ENCODE measurements at places on chromosomes 3 and 15.

DNA sequence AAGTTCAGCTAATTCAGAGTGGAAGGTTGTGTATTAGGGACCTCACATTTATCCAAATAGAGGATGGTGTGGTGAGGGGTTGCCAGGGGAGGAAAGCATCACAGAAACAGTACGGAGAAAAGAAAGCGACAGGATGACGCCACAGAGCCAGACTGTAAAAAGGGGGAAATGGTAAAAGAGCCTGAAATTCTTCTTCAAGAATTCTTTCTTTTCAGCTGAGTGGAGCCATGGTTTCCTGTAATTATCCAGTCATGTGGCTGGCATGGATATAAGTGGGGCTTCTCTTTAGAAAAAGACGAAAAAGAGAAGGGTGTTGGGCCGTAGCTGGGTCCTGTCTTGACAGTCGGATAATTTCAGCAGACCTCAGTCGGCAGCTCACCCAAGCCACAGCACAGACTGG, 24.5 kb upstream of the PSMD6 start:
- DNase-seq, result no peak

DNA sequence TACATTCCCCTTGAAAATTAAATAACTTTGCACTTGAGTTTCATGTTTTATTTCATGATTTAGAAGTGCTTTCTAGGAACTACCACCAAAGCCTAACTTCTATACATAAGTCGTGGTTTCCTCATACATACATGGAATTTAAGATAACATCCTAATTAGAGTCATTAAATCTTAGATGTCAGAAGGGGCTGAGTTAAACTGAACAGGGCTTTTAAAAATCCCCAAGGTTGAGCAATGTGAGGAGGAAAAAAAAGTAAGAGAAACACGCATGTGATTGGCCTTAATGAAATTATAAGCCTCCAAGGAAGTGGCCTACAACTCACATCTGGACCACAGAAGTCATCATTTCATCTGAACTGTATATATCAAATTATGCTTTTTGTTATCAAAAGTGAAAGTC, 303.1 kb upstream of the SEMA6D start:
- DNase-seq, result no peak

GRCh38 chr3:177824190-177824786, 627.0 kb upstream of the TBL1XR1 start:
- no peak for DNase-seq

GRCh38 chr3:101963902-101964362, 114.6 kb downstream of the NFKBIZ start:
- no peak for DNase-seq

DNA sequence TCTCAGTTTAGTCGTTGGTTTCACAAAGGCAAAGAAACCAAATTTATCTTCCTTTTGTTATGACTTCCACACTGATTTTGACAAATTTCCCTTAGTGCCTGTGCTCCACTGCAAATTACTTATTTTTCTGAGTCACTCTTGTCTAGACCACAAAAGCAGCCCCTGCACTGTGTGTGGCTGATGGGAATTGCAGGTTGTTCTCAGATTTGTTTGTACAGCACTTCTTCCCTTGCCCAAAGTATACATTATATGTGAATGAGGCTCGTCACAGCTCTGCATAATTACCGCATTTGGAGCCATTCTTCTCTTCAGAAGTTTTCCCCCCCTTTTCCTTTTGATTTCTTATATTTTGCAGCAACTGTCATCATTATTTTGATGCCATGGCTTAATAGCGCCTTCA, 354.2 kb upstream of the IL12A start:
- DNase-seq, result peak; percentile 68

DNA sequence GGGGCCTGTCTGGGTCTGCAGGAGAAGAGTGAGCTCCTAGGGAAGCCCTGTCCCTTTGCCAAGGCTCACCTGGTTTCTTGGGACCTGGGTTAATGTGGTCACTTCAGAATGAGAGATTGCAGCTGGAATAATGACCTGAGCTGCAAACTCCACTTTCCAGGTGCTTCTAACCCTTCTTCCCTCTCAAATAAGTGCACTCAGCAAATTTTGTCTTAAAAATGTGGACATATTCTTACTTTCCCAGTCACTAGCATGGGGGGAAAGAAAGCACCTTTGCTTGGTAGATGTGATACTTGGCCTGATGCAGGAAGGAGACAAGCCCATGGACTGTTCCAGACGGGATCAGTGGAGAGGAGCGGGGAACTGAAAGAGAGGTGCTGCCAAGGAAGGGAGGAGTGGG, 38.9 kb upstream of the CDCP1 start:
- no peak for DNase-seq

DNA sequence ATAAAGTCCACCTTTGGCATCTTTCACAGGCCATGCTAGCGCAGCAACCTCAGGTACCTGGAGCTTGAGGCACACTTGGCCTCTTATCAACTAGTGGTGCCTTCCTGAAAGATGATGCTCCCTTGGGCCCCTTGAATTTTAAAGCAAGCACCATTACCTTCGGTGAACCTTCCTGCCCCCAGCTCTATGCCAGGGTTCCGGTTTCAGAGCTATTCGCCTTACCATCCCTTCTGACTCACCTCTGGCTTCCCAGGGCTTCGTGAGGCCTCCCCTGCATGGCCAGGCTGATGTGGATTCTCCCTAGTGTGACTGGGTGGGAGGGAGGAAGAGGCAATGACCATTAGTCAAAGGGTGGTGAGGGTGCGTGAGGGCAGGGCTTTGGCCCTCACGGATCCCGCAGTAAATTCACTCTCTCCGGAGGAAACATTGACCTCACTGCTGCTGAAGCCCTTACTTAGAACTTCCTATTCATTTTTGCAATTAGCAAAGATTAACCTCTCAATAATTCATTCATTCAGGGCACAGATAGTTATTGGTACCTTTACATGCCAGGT, 16.3 kb downstream of the BHLHE40 start:
- DNase-seq, result no peak

DNA sequence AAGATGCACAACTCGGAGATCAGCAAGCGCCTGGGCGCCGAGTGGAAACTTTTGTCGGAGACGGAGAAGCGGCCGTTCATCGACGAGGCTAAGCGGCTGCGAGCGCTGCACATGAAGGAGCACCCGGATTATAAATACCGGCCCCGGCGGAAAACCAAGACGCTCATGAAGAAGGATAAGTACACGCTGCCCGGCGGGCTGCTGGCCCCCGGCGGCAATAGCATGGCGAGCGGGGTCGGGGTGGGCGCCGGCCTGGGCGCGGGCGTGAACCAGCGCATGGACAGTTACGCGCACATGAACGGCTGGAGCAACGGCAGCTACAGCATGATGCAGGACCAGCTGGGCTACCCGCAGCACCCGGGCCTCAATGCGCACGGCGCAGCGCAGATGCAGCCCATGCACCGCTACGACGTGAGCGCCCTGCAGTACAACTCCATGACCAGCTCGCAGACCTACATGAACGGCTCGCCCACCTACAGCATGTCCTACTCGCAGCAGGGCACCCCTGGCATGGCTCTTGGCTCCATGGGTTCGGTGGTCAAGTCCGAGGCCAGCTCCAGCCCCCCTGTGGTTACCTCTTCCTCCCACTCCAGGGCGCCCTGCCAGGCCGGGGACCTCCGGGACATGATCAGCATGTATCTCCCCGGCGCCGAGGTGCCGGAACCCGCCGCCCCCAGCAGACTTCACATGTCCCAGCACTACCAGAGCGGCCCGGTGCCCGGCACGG, 991 bp downstream of the SOX2 start:
- DNase-seq, result no peak

DNA sequence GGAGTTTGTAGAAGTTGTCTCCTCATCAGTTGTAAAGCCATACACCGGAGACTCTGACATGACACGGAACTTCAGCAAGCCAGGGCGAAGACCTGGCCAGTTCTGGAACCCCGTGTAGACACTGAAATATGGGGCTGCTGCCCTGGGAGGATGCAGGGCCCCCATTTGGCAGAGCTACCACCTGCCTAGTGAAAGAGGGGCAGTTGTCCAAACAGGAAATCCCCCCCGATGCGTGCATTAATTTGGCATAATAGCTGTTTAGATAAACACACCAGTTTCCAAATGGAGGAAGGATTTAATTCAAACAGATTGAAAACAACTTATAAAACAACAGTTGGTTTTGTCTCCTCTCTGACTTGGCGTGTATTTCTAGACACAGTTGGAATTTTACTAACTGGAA, 357.2 kb downstream of the GABRG3 start:
- no peak for DNase-seq

DNA sequence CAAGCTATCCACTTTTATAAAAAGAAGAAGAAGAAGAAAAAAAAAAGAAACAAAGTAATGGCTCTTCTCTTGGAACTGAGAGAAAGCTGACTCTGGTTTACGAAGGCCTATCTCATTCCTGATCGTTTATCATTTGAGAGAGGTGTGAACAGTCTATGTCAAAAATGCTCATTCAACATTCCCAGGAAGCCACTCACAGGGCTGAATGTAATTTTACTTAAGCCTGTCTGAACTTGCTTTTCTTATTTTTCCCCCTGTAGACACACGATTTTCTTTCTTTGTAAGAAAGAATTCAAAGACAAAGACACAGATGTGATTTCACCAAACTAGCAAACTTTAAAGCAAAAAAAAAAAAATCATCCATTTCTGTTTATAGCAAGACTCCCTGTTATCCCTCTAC, 805.8 kb downstream of the FHIT start:
- no peak for DNase-seq

- no peak for DNase-seq
These were observed 31.6 kb upstream of the MCTP2 start for GRCh38 chr15:94199725-94200124.

DNA sequence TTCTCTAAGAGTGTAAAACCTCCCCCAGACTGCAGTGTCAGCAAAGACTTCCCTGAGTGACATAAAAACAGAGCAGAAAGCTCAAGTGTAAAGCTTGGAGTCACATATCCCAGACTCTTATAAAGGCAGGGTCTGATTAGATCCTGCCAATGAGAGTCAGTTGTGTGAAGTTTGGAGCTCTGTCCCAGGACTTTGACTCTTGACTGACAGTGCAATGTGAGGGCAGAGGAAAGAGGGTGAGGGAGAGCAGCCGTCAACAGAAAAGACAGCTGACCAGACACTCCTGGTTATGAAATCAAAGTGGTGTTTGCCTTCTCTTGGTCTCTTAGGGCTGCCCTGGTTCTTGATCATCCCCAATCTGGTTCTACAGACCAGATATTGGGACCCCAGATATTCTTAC, 393.2 kb downstream of the ERC2 start:
- DNase-seq, result no peak

GRCh38 chr3:99878005-99878404, 60.3 kb downstream of the CMSS1 start:
- no peak for DNase-seq

GRCh38 chr15:31360843-31361763, 34.5 kb downstream of the KLF13 start:
- DNase-seq, result peak; percentile 41

GRCh38 chr3:13148561-13149329, 75.5 kb upstream of the IQSEC1 start:
- DNase-seq, result no peak

- no peak for DNase-seq
These were observed 335.3 kb upstream of the ARHGEF26 start for GRCh38 chr3:153785901-153786300.

GRCh38 chr3:44939581-44940036, 36.4 kb downstream of the ZDHHC3 start:
- DNase-seq, result no peak

DNA sequence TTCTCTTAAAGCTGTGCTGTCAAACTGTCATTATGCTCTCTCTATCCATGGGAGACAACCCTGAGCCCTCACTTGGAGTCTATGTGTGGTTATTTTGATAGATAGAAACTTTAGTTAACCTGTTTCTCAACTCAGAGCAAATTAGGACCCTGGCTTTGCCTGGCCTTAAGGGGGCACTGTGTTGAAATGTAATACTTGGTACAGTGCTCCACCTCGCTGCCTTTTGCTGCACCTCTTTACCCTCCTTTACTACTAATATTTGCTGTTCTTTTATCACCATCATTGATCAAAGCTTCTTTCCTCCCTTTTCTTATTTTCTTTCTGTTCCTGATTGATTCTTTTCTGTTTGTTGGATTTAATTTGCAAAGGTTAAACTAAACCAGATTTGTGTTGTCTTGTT, 34.3 kb downstream of the STT3B start:
- no peak for DNase-seq

DNA sequence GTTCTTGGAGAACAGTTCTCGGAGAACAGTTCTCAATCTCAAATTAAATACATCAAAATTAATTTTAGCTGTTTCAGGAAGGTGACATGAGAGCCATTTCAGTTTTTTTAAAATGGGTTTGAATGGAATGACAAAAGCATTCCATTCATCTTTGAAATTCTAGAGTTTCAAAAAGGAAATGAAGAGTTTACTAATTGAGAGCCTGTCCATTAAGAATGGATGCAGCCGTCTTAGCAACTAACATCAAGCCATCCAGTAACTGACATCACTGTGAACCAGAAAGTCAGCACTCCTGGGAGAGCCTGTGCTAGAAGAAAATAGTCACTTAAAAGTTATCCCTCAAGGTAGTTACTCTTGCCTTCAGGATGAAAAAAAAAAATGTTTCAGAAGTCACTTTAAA, 47.0 kb upstream of the FSTL1 start:
- no peak for DNase-seq

GRCh38 chr15:31086344-31086743, 15.2 kb downstream of the TRPM1 start:
- no peak for DNase-seq

DNA sequence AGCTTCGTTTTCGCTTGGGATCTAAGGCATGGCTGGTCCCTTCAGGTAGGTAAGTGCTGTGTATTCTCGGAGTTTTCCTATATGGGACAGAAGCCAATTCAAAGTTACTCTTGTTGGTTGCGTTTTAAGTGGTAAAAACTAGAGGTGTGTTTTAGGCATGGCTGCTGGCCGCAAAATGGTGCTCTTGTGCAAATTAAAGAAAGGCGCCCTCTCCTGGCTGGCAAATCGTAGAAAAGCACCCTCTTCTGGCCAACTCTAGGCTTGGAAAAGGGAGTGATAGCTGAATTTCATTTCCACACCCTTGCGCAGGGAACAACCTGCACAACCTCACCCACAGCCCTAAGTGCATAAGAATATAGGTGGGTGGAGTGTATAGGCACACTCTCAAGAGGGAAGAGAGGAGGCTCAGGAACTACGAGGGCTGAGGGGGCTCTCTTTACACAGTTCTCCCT, 23.5 kb downstream of the DRD3 start:
- no peak for DNase-seq

- DNase-seq, result peak; percentile 87
These were observed 32.9 kb downstream of the B3GNT5 start for GRCh38 chr3:183285828-183286457.

- DNase-seq, result no peak
These were observed 16.4 kb upstream of the CFAP100 start for GRCh38 chr3:126378341-126378751.

- no peak for DNase-seq
These were observed 181.3 kb upstream of the THBS1 start for GRCh38 chr15:39399600-39399999.

- no peak for DNase-seq
These were observed 1336.7 kb downstream of the NSUN3 start for GRCh38 chr3:95399585-95399984.

GRCh38 chr15:43249699-43250203, 17.0 kb downstream of the TGM5 start:
- DNase-seq, result no peak
